ENCODE measurements at places on chromosomes 16 and 17.

DNA sequence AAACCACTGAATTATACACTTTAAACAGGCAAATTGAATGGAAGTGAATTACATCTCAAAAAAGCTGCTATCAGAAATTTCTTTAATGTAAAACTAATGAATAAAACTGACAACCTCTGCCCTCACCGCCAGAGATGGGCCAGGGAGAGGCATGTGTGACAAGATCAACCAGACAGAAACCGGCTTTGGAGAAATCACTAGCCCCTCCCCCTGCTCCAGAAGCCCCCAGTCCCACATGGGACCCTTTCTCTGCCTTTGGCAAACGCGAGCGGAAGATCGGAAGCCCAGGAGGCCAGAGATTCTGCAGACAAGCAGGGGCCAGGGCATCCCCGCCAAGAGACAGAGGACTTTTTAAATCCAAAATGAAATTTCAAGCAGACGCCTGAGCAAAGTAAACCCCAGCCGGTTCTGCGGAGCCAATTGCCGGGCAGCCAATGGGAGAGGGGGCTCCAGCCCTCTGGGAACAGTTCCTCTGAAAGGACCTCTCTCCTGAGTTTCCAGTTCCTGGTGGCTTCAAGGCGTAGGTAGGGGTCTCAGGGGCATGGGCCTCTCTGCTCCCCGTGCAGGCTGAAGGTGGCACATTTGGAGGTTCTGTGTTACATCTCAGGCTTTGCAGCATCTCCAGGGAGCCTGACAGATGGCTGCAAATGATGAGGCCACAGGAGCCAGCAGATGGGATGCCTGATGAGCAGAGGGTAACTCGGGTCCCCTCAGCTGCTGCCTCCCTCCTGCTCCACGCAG, 118.1 kb downstream of the GSG1L start:
- DNase-seq = no peak

DNA sequence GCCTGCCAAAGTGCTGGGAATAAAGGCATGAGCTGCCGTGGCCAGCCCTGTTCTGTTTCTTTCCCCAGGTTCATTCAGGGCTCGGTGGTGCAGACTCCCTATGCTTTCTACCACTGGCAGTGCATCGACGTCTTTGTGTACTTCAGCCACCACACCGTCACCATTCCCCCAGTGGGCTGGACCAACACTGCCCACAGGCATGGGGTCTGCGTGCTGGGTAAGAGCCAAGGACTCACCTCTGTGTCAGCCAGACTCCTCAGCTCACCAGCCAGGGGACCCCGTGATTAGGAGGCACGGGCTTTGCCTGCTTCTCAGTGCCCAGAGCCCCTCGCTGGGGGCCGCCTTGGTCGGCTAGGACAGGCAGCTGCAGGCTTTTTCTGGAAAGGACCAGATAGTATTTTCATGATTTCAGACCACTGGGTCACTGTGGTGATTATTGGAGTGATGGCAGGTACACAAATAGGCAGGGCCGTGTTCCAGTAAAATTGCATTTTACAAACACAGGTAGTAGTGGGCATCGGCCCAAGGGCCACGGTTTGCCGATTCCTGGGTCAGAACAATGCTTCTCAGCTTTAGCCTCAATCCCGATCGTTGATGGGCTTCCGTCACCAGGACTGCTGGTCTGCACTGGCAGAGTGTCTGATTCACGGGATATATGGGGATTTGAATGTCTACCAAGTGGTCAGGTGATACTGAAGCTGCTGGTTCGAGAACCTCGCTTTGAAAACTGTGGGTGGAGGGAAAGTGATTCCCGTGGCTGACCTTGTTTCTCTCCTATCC, 5.0 kb downstream of the ENGASE start:
- DNase-seq = no peak

- DNase-seq = no peak
These were observed 855 bp upstream of the MEOX1 start for GRCh38 chr17:43662413-43663141.

DNA sequence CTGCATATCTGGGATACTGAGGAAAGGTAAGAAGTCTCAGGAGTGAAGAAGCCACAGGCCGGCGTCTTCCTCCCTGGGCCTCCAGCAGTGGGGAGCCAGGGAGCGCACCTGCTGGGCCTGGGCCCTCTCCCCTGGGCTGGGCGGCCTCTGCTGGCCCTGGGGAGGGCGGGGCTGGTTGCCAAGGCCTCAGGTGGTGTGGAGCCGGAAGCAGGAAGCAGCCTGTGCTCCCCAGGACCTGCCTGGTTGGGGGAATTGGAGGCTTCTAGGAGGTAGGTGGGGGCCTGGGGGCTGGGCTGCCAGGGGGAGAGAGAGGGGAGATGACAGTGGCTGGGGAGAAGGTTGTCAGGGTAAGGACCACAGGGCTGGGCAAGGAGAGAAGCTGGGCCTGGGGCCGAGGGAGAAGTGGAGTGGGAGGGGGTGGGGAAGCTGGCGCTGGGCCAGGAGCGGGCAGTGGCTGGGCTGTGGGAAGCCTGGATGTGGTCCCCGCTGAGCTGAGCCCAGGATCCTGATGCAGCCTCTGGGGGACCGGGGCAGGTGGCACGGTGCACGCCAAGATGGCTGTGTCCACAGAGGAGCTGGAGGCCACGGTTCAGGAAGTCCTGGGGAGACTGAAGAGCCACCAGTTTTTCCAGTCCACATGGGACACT, at the start of gene SMIM22:
SMIM22 (plus strand) TSS at position 189 of the 647 bp plus-strand sequence; CDS start at position 555, 366 bp downstream.
- DNase-seq = peak; percentile 38

- DNase-seq = no peak
These were observed 31.1 kb downstream of the ARHGAP17 start for GRCh38 chr16:24984101-24984500.

- DNase-seq = no peak
These were observed 3.3 kb upstream of the CLTC start for GRCh38 chr17:59616253-59616920.

DNA sequence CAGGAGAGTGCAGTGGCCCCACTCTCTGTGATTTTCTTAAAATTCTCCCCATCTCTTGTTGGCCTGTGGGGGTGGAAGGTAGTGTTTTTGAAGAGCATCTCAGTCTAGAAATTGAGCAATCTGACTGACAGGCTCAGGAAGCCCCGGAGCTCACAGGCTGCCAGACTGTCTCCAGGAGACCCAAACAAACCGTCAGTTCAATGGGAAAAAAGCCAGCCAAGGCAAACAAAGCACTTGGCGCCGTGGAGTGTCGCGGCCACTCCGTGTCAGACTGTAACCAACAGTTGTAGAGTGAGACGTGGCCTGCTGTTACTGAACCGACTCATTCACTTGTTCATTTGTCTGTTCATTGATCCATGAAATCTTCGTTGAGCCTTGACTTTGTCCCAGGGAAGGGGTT, 33.7 kb downstream of the RGS9 start:
- no peak for DNase-seq

- DNase-seq = no peak
These were observed at the start of gene TPPP3 for GRCh38 chr16:67393111-67393787. Gene TPPP3, minus strand, starts transcription at chr16:67393498. Its CDS starts 2,387 bp downstream, at chr16:67391111.

DNA sequence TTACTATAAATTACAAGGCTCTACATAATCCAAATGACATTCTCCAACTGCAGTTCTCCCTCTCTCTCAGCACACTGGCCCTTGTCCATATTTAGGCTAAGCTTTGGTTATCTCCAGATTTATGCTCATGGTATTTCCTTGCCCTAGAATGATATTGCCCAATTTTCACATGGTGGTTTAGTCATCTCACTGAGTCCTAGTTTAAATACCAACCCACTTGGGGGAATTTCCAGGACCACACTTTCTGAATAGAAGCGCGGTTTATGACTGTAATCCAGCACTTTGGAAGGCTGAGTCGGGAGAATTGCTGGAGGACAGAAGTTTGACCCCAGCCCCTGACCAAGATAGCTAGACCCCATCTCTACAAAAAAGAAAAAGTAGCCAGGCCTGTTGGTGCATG, 280.1 kb upstream of the MON1B start:
- no peak for DNase-seq

DNA sequence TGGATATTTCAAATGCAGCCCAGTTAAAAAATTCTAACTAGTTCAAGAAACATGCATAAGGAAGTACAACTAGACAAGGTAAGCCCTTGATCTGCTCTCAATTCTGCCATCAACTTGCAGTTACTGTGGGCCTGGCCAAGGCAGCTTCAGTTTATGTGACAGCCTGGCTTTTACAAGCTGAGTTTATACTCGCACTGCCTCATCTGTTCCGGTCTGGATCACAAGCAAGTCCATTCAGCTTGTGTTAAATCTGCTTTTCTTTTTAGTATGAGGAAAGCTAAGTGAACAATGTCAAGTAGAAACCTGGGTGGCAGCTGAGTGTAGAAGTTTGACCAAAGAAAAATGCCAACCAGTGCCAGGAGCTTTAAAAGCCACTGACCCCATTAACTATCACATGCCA, 76.6 kb upstream of the CORO6 start:
- no peak for DNase-seq

GRCh38 chr16:67803894-67804293, 2.5 kb downstream of the RANBP10 start:
- DNase-seq = no peak

- no peak for DNase-seq
These were observed 6.2 kb upstream of the CYLD start for GRCh38 chr16:50735629-50736122.

GRCh38 chr16:14436401-14436955, 193.6 kb downstream of the PARN start:
- peak; percentile 36 for DNase-seq

Measured in SHP77 treated with DMSO at 0.1 percent for 48 hours (cell line).